ENCODE measurements at places on chromosomes 1 and 21.

DNA sequence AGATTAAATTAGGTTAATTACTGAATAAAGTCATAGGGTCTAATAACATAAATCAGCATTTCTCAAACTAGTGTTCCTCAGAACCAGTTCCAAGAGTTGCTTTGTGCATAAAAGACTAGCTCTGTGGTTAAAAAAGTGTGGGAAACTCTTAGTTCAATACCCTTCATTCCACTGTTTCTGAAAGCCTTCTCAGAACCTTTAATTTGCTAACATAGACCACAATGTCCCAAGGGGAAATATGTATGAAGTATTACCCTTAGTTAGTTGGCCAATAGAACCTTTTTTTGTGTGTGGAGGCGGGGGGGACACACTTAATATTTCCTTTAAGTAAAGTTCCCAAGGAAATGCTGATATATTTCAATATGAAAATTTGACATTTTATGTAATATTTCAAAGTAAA lies 20.4 kb downstream of the ODF2L start:
- no peak overlapping the region for H3K4me3 ChIP-seq
- DNase-seq, result no peak
- H3K36me3 ChIP-seq, result peaks cover 31% of the 10 kb centered on the region
- H3K27ac ChIP-seq, result no peak overlapping the region

- no peak overlapping the region for H3K27ac ChIP-seq
- no peak for DNase-seq
- H3K4me1 ChIP-seq, result no peaks in the 10 kb centered on the region
- H3K36me3 ChIP-seq, result no peaks in the 10 kb centered on the region
These were observed 99.0 kb upstream of the HIVEP3 start for GRCh38 chr1:42017730-42018129.

GRCh38 chr21:46663754-46664153 lies 28.3 kb downstream of the PRMT2 start:
- H3K4me1 ChIP-seq, result peaks cover 16% of the 10 kb centered on the region
- peaks cover 23% of the 10 kb centered on the region for H3K36me3 ChIP-seq
- no peaks in the 10 kb centered on the region for H3K27me3 ChIP-seq
- no peak overlapping the region for H3K27ac ChIP-seq
- DNase-seq, result peak; percentile 35

GRCh38 chr1:239814306-239814881 lies 277.3 kb upstream of the FMN2 start:
- DNase-seq, result peak; percentile 100
- no peaks in the 10 kb centered on the region for H3K27me3 ChIP-seq
- H3K4me3 ChIP-seq, result peak overlapping the region; percentile 38
- no peaks in the 10 kb centered on the region for H3K36me3 ChIP-seq

GRCh38 chr1:50251702-50252101 lies 143.0 kb downstream of the ELAVL4 start:
- no peaks in the 10 kb centered on the region for H3K4me1 ChIP-seq
- DNase-seq, result no peak
- no peaks in the 10 kb centered on the region for H3K27me3 ChIP-seq
- no peak overlapping the region for H3K27ac ChIP-seq
- H3K36me3 ChIP-seq, result no peaks in the 10 kb centered on the region

GRCh38 chr1:171985639-171986038 lies 144.3 kb downstream of the DNM3 start:
- H3K27ac ChIP-seq, result no peak overlapping the region
- no peaks in the 10 kb centered on the region for H3K36me3 ChIP-seq
- no peak overlapping the region for H3K4me3 ChIP-seq
- peak; percentile 30 for DNase-seq
- H3K27me3 ChIP-seq, result no peaks in the 10 kb centered on the region
- H3K4me1 ChIP-seq, result no peaks in the 10 kb centered on the region

- no peaks in the 10 kb centered on the region for H3K27me3 ChIP-seq
- no peak overlapping the region for H3K4me3 ChIP-seq
- H3K4me1 ChIP-seq, result no peaks in the 10 kb centered on the region
- no peak for DNase-seq
- no peak overlapping the region for H3K27ac ChIP-seq
These were observed 140.4 kb downstream of the COP1 start for GRCh38 chr1:176066709-176067108.

All from MCF 10A (cell line).